ENCODE measurements at places on chromosomes 6 and 20.

GRCh38 chr6:112321941-112322424 lies 25.1 kb upstream of the RFPL4B start:
- no peak for DNase-seq

GRCh38 chr6:35208419-35208818 lies 5.3 kb upstream of the SCUBE3 start:
- DNase-seq: no peak

DNA sequence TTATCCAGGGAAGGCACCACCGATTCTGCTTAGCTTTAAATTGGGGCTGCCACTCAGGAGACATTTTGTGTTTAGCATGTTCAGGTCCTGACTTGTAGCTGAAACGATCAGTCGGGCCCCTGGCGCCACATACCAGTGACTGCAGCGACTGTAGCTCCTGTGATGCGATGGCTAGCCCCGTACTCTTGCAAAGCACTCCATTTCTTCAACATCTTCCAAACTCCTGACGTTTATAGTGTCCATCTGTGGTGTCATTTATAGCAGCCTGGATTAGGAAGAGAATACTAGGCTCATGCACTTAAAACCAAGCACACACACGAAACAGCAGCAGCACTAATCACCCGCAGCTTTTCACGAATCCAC lies 13.0 kb downstream of the POU3F2 start:
- no peak for DNase-seq

DNA sequence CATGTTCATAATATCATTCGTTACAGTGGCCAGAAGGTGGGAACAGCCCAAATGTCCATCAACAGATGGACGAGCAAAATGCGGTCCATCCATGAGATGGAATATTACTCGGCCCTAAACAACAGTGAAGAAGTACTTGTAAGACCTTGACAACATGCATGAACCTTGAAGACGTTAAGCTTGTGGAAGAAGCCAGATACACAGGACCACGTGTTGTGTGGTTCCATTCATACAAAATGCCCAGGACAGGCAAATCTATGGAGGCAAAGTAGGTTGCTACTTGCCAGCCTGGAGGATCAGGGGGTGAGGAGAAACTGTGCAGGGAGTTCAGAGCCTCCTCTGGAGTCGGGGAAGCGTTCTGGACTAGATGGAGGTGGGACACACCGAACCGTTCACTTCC lies 207.1 kb downstream of the ERMARD start:
- DNase-seq: no peak

GRCh38 chr20:57773059-57773815 lies 63.4 kb upstream of the PMEPA1 start:
- no peak for DNase-seq

DNA sequence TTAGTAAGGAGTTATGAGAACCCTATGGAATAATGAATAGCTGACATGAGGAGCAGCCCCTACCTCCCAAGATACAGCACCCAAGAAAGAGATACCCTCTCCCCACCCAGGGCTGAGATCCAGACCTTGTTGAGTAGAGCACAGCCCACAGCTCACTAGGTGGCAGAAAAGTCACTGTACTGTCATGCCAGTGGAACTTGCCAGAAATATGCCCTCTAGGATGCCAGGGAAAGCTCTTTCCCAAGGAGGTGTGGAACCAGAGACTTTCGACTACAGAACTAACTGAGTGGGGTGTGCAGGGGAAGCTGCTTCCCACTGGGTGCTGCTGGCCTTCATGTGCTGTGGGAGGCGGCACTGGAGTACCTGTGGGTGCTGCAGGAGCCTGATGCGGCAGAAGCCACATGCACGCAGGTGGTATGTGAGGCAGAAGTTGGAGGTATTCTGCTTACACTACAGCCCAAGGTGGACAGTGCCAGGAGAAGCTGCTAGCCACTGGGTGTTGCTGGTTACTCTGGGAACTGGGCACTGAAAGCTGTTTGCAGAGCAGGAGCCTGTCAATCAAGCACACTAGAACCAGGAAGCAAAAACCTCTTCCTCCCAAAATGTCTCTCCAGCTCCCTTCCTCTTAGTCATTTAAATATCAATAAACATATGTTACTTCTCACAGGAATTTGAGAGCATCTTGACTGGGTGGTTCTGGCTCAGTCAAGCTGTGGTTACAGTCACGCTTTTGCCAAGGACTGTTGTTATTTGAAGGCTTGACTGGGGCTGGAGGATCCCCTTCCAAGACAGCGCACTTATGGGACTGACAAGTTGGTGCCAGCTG lies 17.8 kb downstream of the ARMC12 start:
- DNase-seq: no peak

DNA sequence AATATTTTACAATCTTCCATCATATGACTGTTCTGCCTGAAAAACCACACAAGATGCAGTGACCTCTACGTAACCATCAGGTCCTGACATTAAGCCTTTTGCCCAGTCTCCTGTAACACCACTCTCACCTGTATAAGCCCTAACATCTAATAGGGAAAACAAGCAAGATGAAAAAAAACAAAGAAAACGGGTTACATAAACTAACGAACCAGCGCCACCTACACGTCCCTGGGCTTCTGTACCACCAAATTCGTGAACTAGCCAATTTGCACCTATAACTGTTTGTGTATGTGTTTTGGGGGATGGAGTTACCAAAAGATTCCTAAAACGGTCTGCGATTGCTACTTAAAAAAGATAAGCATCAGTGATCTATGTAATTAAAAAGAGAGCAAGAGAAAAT lies 70.2 kb downstream of the BLOC1S5 start:
- DNase-seq: no peak

- DNase-seq: no peak
Observed at GRCh38 chr6:7292596-7293255, 20.3 kb downstream of the SSR1 start.

DNA sequence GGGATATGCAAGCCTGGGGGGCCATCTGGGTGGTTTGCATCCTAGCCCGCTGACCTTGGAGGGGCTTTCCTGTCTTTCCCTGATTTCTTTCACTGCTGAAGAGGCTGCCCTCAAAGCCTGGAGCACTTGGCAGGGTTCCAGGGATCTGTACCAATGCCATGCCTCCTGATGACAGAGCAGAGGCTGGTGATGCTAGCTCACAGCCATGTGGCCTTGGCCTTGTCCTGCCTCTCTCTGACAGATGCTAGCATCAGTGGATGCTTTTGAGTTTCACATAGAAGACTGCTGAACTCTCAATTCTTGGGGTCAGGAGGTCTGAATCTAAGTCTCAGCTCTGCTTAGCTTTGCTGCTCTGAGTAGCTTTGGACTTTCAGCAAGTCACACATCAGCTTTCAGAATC lies 21.9 kb upstream of the RREB1 start:
- no peak for DNase-seq

DNA sequence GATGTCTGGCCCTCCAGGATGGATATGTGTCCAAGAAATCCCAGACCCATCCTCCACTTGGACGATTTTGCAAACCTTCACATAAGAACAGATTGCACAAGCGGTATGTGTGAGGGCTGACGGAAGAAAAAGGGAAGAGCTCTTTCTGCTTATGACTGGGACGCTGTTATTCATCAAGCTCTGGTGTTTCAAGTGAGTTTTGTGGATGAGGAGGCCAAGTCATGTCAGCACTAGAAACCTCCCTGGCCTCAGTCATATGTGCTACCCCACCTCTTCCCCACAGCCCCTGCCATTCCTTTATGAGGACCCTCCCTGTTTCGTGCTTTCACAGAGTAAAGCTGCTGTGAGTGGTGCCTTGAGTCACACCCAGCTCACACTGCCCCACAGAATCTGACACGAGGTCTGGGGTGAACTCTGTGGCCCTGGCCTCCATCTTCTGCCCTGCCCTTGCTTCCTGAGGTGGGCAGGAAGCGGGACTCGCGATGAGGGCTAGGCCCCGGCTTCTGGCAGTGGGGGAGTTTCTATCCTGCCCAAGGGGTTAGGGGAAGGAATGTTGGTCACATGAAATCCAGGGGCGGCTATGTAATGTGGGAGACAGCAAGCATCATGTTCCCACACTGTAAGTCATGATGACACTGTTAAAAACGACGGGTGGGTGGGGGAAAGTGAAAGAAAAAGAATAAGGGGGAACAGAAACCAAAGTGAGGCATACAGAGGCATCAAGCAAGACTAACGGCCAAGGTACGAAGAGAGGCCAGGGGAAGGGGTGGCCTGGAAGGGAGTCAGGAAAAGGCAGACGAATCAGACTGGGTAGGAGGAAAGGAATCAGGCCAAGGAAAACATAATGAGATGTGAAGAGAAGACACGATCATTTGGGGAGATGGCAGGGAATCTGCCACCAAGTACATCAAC lies 78.1 kb downstream of the PRDM1 start:
- DNase-seq: no peak

DNA sequence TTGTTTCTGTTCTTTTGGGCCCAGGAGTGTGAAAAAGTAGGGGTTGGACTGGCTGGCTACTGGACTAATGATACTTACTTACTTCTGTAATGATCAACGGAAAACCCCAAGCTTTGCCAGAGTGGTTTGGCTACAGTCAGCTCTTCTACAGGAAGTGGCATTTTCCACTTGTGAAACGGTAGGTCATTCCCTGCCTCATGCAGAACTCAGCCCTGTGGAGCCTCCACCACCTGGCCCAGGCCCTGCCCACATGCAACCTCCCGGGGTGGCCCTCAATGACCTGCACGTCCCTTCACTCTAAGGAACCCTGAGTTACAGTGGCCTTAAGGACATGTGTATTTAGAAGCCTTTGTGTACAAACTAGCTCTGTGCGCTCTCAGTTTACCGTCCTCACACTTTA lies 140.4 kb downstream of the DTNBP1 start:
- no peak for DNase-seq

DNA sequence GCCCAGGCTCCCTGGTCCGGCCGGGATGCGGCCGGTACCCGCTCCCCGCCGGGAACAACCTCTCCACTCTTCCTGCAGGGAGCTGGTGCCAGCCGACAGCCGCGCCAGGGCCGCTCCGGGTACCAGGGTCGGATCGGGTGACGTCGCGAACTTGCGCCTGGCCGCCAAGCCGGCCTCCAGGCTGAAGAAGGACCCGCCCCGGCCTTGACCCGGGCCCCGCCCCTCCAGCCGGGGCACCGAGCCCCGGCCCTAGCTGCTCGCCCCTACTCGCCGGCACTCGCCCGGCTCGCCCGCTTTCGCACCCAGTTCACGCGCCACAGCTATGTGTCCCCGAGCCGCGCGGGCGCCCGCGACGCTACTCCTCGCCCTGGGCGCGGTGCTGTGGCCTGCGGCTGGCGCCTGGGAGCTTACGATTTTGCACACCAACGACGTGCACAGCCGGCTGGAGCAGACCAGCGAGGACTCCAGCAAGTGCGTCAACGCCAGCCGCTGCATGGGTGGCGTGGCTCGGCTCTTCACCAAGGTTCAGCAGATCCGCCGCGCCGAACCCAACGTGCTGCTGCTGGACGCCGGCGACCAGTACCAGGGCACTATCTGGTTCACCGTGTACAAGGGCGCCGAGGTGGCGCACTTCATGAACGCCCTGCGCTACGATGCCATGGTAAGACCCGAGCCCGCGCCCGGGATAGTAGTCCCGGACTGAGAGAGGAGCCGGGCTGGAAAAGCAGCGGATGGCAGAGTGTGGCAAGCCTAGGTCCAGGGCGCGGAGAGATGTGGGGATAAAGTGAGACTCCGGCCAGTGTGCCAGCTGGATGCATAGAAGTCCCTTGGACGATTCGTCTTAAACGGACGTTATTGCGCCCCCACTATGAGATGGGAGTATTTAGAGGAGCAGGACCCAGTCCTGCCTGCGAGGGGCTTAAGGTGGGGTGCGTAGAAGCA lies at the start of gene NT5E:
Gene NT5E (plus strand): TSS at position 266 of the 942 bp plus-strand sequence. CDS start 57 bp downstream, at position 323.
- peak; percentile 44 for DNase-seq

- peak; percentile 81 for DNase-seq
Observed at GRCh38 chr6:39812853-39813533, 20.8 kb downstream of the DAAM2 start.

- DNase-seq: no peak
Observed at GRCh38 chr6:170114187-170114945, 176.5 kb downstream of the DLL1 start.

- no peak for DNase-seq
Observed at GRCh38 chr6:157570104-157570503, 189.1 kb downstream of the ZDHHC14 start.

DNA sequence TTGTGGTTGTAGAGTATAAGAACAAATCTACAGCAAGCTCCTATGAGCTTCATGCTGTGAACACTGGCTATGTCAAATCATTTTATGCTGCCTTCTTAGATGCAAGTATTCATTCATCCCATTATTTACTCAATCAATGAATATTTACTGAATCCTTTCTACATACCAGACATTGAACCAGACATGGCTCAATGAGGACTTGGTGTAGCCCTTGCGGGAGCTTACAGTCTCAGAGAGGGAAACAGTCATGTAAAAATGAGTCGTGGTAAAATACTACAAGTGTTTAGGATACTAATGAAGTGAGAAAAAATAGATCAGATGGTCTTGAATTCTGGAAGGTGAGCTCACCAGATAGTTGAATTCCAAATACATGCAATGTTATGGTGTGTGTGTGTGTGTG lies 44.8 kb upstream of the ENPP1 start:
- DNase-seq: no peak

GRCh38 chr6:55713436-55713835 lies 134.4 kb upstream of the HMGCLL1 start:
- no peak for DNase-seq

- DNase-seq: no peak
Observed at GRCh38 chr6:53892707-53893106, 97.9 kb downstream of the LRRC1 start.

DNA sequence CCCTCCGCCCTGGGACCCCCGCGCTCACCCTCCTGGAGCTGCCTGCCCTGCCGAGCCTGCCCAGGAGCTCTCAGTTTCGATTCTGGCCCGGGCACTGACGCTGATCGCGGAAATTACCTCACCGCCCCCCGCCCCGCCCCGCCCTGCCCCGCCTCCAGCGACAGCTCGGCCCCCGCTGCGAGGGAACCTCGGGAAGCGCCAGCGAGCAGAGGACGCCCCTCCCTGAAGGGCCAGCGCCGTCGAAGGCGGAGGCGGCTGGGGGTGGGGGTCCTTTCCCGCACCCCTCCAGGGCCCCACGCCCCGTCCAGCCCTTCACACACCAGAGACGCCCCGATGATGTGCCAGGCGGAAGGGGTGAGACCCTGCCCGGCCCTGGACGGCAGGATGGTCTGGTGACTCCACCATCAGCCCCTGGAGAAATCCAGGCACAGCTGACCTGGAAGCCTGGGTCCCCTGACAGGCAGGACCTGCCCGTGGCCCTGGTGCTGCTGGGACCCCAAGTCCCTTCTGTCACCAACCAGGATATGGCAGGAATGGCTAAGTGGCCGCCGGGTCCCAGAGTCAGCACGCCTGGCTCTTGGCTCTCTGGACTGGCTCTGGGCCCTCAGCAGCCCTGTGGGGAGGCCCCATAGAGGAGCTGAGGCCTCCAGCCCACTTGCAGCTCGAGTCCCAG lies at the start of gene HELZ2:
Gene HELZ2 (minus strand): TSS at position 84 of the 673 bp plus-strand sequence. CDS start 1,854 bp downstream, outside the sequence.
- no peak for DNase-seq

Measured in NCI-H510A (cell line).